ENCODE measurements at places on chromosomes 6 and 20.

DNA sequence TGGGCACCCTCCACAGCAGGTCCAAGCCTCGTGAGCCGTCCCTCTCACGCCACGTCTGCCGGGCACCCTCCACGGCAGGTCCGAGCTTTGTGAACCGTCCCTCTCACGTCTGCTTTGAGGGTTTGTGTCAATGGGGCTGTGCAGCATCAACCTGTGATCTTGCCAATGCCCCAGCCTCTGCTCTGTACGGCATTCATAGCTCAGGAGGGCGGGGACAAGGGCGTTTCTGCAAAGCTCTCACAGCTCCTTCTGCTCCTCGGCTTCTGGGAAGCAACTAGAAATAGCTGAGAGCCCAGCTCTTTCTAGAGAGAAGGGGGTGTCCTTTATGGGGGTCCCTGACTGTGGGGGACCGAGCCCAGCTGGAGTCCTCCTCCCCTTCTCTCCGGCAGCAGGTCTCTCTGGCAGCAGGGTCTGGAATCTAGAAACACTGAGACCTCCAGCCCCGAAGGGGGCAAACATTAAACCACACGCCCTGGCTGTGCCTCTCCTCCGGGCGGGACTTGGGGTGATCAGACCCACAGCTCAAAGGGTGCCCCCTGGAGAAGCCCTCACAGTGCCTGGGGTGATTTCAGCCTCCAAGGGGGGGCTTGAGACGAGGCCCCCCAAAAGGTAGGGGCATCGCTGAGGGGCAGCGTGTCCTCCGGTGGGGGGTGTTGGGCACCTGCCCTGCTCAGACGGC is 41.2 kb upstream of the CHRNA4 start:
- DNase-seq, result no peak

- no peak for DNase-seq
Measured at GRCh38 chr6:166904101-166904746, 52.1 kb downstream of the RNASET2 start.

DNA sequence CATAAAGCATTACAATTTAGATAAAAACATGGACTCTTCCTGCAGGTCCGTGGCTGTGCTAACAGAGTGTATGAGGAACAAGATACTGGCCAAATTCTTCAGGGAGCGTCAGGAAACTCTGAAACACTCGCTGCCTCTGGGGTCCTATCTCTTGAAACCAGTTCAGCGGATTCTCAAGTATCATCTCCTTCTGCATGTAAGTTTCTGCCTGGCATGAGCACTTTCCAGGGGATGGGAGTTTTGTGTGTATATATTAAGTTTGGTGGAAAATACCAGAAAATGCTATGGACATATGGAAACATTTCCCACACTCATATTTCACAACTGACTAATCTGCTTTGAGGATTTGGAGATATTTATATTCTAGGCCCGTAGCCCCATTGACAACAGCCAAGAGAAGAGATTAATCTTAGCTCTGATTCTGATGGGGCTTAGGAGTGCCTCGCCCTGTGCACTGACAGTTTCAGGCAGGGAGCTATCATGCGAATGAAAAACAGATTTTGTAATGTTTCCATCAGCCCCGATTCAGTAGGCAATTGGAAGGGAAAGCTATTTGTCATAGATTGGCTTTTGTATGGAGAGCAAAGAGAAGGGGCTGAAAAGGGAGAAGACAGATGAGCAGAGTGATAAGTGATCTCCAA is 64.7 kb upstream of the MTHFD1L start:
- no peak for DNase-seq

DNA sequence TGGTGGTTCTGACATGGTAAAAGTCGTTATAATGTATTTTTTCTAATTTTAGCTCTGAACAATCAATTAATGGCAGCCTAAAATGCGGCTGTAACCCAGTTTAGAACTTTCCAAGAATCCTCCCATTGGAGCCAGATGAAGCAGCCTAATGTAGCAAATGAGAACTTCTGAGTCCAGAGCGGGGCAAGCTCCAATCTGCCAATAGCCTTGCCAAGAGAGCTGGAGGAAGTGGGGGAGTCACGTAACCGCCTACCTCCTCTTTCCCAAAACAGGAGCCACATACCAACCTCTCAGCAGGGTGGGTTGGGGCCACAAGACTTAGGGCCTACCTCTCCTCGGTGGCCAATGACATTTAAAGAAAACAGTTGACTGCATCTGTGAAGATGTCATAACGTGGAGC is 230.6 kb downstream of the SOD2 start:
- no peak for DNase-seq

DNA sequence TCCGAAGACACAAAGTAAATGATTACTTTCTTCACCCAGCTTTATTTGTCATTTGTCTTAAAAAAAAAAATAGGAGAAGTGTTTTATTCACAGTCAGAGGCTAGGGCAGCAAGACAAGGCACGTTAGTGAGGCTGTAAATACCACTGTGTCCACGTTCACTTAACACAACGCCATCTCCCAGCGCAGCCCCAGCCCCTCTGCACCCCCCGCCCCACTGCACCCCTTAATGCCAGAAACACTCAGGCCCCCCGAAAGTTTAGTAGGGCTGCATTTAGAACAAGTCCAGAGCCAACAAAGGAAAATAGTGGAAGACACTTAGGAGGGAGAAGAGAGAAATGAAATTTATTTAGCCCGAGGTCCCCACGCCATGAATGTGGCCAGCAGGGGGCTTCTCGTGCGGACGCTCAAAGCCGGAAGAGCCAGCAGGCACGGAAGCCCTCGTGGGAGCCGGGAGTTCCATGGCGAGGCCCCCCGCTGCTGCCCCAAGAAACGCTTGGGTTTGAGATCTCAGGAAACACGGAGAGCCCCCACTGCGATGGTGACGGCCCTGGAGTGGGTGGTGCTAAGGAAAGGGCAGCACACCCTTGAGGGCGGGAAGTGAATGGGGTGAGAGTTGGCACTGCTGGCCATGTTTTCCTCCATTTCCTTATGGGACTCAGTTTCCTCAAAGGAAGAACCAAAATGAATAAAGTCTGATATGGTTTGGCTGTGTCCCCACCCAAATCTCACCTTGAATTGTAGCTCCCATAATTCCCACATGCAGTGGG is 50.2 kb downstream of the IYD start:
- DNase-seq, result peak; percentile 31

DNA sequence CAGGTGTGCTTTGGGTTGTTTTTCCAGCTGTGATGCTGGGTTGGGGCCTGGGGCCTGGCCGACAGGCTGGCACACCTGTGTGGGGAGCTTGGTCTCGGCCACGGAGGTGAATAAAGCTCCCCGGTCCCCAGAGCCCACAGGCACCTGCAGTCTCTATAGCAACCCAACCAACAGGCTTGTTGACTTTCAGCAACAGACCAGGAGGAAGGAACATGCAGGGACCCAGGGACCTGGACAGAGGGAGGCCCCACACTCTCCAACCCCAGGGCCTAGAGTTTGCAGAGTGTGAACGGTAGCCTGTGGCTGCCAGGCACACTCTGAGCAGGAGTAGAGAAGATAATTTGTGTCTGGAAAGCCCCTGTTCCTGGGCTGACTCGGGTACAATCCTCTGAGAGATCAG is 14.6 kb upstream of the SYNJ2 start:
- DNase-seq, result no peak

All from Caki2 (cell line).